ENCODE measurements at places on chromosomes 1 and 21. TPM values are rescaled to one million over a fixed set of nuclear protein-coding genes. Genes with fewer than 3 reads are reported as not detected.

- no peak overlapping the region for H3K4me3 ChIP-seq
- H3K36me3 ChIP-seq, result peaks cover 3% of the 10 kb centered on the region
- H3K27me3 ChIP-seq, result no peaks in the 10 kb centered on the region
- H3K4me1 ChIP-seq, result no peaks in the 10 kb centered on the region
- peak overlapping the region; percentile 56 for H3K27ac ChIP-seq
Observed at GRCh38 chr1:207903767-207904166, 7.2 kb downstream of the CD34 start.

DNA sequence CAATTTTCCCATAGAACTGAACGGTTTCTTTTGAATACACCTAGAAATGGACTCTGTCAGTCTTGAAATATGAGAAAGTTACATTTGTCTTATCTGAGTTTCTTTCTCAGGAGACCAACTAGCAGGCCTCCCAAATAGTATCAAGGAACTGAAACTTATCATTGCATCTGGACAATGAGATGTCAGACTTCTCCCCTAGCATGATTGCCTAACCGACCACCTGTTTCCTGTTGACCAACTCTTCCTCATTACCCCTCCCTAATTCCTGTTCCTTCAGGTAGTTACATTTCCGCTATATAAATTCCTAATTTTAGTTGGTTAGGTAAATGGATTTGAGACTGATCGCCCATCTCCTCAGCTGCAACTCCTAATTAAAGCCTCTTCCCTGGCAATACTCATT, 1587.3 kb downstream of the NCAM2 start:
- H3K27ac ChIP-seq, result no peak overlapping the region
- no peaks in the 10 kb centered on the region for H3K36me3 ChIP-seq
- H3K27me3 ChIP-seq, result no peaks in the 10 kb centered on the region
- DNase-seq, result no peak

Gene MTARC1
- total RNA-seq, result 4.0 TPM

DNA sequence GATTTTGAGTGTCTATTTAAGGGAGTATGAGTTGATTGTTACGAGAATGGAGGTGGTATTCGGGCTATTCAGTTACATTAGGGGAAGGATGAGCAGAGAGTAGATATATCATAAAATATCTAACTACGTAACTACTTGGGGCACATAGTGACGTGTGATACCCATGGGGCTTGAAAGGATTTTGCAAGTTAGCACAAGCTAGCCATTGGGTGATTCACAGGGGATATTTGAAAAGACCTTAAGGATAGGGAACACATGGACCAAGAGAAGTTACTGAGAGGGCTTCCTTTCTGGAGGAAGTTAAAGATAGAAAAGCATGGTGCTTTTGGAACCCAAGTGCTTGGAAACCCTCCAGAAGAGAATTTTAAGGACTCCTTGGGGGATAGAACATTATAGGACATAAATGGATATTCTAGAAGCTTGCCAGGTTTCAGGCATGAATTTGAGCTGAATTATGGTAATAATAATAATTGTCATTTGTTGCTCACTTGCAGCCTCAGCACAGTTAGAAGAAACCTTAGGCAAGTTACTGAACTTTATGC, 5.4 kb downstream of the DISP1 start:
- no peak overlapping the region for H3K27ac ChIP-seq
- no peaks in the 10 kb centered on the region for H3K27me3 ChIP-seq
- H3K4me1 ChIP-seq, result peaks cover 6% of the 10 kb centered on the region
- H3K4me3 ChIP-seq, result no peak overlapping the region
- DNase-seq, result no peak

GRCh38 chr1:20871419-20871818, 84.3 kb upstream of the HP1BP3 start:
- no peaks in the 10 kb centered on the region for H3K27me3 ChIP-seq
- no peaks in the 10 kb centered on the region for H3K36me3 ChIP-seq
- DNase-seq, result no peak
- H3K4me1 ChIP-seq, result no peaks in the 10 kb centered on the region
- H3K4me3 ChIP-seq, result no peak overlapping the region
- H3K27ac ChIP-seq, result no peak overlapping the region

DNA sequence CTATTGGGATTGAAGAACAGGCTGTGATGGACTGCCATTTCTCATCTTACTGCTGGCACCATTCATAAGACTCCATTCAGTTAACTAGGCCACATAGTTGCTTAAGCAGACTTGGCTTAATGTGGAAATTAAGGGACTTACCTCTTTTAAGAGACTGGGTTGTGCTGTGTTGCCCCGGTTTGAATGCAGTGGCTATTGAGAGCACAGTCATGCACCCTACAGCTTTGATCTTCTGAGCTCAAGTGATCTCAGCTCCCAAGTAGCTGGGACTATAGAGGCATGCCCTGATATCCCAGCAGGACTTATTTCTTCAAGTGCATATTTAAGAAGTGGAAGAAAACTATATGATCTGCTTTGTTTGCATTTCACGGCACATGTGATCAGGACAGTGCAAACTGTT, 181.1 kb downstream of the RASAL2 start:
- H3K4me3 ChIP-seq, result no peak overlapping the region
- no peak for DNase-seq
- no peaks in the 10 kb centered on the region for H3K27me3 ChIP-seq
- no peak overlapping the region for H3K27ac ChIP-seq
- H3K4me1 ChIP-seq, result peaks cover 25% of the 10 kb centered on the region

Gene CGN
- total RNA-seq, result 3.3 TPM

Gene TNFRSF8
- 3.0 TPM for total RNA-seq

DNA sequence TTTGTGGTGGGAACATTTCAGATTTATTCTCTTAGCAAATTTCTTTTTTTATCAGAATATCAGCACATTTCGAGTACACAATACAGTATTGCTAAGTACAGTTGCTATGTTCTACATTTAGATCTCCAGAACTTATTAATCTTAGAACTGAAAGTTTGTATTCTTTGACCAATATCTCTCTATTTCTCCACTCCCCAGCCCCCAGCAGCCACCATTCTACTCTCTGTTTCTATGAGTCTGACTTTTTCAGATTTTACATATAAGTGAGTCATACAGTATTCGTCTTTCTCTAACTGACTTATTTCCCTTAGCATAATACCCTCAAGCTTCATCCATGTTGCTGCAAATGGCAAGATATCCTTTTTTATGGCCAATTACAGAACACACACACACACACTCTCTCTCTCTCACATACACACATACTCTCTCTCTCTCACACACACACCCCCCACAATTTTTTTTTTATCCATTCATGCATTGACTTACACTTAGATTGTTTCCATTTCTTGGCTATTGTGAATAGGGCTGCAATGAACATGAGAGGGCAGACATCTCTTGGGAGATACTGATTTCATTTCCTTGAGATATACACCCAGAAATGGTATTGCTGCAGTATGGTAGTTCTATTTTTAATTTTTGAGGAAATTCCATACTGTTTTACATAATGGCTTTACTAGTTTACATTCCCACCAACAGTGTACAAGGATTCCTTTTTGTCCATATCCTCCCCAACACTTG, 15.7 kb downstream of the RPTN start:
- H3K27ac ChIP-seq, result no peak overlapping the region
- H3K27me3 ChIP-seq, result no peaks in the 10 kb centered on the region
- no peaks in the 10 kb centered on the region for H3K36me3 ChIP-seq
- H3K4me3 ChIP-seq, result no peak overlapping the region
- no peaks in the 10 kb centered on the region for H3K4me1 ChIP-seq

Gene OTUD3
- total RNA-seq, result 2.4 TPM

Gene TAS1R1
- total RNA-seq, result not detected

- no peaks in the 10 kb centered on the region for H3K36me3 ChIP-seq
- peak overlapping the region; percentile 54 for H3K27ac ChIP-seq
- H3K4me3 ChIP-seq, result no peak overlapping the region
- DNase-seq, result peak; percentile 53
- H3K4me1 ChIP-seq, result peaks cover 29% of the 10 kb centered on the region
- no peaks in the 10 kb centered on the region for H3K27me3 ChIP-seq
Observed at GRCh38 chr1:91764471-91765115, 121.4 kb downstream of the TGFBR3 start.

Gene BSND
- total RNA-seq, result not detected

DNA sequence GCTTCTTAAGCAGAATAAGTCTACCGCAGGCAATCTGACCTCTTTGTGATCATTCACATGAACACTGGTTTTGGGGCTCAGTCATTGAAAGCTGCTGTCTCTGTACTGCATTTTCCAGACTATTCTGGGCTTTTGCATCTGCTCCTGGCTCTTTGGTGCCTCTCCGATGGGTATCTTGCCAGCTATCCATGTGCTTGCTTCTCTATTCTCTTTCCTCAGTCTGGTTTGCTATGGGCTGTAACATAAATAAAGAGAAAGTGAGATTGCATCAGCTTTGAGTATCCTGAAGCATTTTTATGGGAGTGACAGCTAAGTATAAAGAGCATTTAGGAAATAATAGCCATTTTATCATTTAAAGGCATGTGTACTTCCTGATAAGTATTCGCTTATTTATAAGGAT, 70.7 kb downstream of the C1orf21 start:
- H3K4me3 ChIP-seq, result no peak overlapping the region
- DNase-seq, result no peak
- no peak overlapping the region for H3K27ac ChIP-seq

Gene SAMD13
- total RNA-seq, result 1.1 TPM

Gene PTPN14
- total RNA-seq, result 8.4 TPM

Gene TRNP1
- total RNA-seq, result 72.5 TPM

DNA sequence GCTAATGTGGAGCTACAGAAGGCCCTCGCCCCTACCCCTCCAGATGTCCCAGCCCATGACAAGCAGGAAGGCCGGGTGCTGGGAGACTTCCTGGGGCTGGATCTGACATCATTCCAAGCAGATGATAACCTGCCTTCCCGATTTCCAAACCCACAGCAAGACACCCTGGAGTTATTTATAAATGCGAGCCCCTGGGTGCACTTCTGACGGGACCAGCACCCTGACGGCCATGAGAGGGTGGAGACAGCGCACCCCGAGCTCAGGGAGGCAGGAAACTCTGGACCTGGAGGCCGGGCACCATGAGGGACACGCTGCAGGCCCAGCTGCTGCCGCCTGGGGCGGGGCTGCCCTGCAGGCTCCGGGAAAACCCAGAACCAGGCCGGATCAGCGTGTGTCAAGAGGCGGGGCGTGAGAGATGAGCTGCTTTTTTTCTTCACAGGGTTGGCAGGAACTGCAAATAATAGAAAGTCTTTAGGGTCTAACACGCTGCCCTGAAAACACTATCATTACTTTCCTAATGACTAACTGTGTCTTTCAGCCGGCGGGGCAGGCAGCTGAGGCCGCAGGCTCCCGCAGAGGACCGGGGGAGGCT, 2.5 kb upstream of the PCBP3 start:
- no peak overlapping the region for H3K4me3 ChIP-seq
- H3K27ac ChIP-seq, result no peak overlapping the region
- H3K4me1 ChIP-seq, result peaks cover 4% of the 10 kb centered on the region
- no peaks in the 10 kb centered on the region for H3K27me3 ChIP-seq
- no peaks in the 10 kb centered on the region for H3K36me3 ChIP-seq

Gene CFHR4
- not detected for total RNA-seq

- DNase-seq, result no peak
- H3K27ac ChIP-seq, result peak overlapping the region; percentile 67
- no peaks in the 10 kb centered on the region for H3K36me3 ChIP-seq
- H3K4me1 ChIP-seq, result no peaks in the 10 kb centered on the region
Observed at GRCh38 chr1:157995583-157996169, 2.2 kb downstream of the KIRREL1 start.

GRCh38 chr1:228011721-228012311, 5.0 kb downstream of the WNT3A start:
- H3K27me3 ChIP-seq, result no peaks in the 10 kb centered on the region
- H3K4me1 ChIP-seq, result peaks cover 5% of the 10 kb centered on the region
- no peak overlapping the region for H3K27ac ChIP-seq
- peak; percentile 47 for DNase-seq
- no peaks in the 10 kb centered on the region for H3K36me3 ChIP-seq
- no peak overlapping the region for H3K4me3 ChIP-seq

GRCh38 chr1:149845416-149845815, 54.0 kb upstream of the BOLA1 start:
- no peaks in the 10 kb centered on the region for H3K36me3 ChIP-seq
- H3K27me3 ChIP-seq, result no peaks in the 10 kb centered on the region
- H3K27ac ChIP-seq, result no peak overlapping the region
- DNase-seq, result no peak
- no peak overlapping the region for H3K4me3 ChIP-seq
- H3K4me1 ChIP-seq, result peaks cover 46% of the 10 kb centered on the region

Gene OR14K1
- total RNA-seq, result not detected

- H3K4me3 ChIP-seq, result no peak overlapping the region
- H3K27me3 ChIP-seq, result no peaks in the 10 kb centered on the region
- H3K36me3 ChIP-seq, result no peaks in the 10 kb centered on the region
Observed at GRCh38 chr1:186175588-186175987, 199.5 kb downstream of the TPR start.

Gene IL6R
- 21.8 TPM for total RNA-seq

- H3K4me3 ChIP-seq, result no peak overlapping the region
- no peak overlapping the region for H3K27ac ChIP-seq
- DNase-seq, result no peak
Observed at GRCh38 chr1:222680080-222680479, 32.2 kb downstream of the AIDA start.

DNA sequence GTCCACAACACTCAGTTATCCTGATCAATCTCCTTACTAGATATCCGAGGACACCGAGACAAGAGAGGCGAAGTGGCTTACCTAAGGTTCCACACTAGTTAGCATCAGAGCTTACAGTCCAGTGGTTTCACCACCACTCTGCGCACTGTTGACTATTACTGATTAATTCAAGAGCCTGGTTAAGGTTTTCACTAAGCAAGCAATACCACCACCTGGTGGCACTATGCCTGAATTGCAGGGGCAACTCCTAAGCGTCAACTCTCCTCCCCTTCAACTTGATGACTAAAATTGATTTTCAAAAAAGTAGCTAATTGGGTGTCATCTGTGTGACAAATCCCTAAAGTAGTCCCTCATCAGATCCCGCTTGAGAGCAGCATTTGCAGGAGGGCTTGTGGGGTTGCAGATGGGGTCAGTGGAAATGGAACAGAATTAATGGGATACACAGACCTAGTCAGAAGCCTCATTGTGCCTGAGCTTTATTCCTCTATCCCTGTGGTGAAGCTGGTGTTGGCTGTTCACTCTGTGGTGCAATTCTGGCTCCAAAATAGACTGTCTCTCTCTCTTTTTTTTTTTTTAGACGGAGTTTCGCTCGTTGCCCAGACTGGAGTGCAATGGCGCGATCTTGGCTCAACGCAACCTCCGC, 9.1 kb downstream of the TTC22 start:
- H3K27ac ChIP-seq, result no peak overlapping the region
- H3K4me1 ChIP-seq, result no peaks in the 10 kb centered on the region
- DNase-seq, result no peak
- H3K36me3 ChIP-seq, result no peaks in the 10 kb centered on the region
- no peak overlapping the region for H3K4me3 ChIP-seq

Gene FCN3
- 36.6 TPM for total RNA-seq

DNA sequence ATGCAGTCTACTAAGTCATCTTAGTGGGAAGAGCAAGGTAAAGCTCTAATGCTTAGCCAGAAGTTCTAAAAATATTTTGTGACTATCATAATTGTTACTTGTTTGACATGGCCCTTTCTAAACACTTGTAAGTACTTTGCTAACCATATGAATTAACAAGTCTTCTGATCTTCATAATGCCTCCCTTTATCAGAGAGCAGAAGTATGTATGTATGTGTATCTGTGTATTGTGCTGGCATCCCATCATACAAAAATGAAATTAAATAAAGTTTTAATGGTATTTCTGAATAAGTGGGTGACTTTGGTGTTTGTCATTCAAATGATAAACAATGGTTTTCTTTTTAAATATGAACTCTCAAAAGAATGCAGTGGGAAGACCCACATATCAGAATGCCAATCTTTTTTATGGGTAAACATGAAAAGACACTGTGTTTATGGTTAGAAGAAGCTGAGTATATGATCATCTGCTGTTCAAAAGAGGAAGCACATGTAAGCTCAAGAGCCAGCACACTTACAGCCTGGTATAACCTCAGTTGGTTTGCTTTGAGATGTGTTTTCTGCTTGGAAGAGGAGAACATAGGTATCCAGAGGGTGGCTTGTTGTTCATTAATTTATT, 159.6 kb downstream of the CLEC20A start:
- no peaks in the 10 kb centered on the region for H3K4me1 ChIP-seq
- no peaks in the 10 kb centered on the region for H3K36me3 ChIP-seq
- H3K27ac ChIP-seq, result no peak overlapping the region
- H3K27me3 ChIP-seq, result no peaks in the 10 kb centered on the region

Gene CR1L
- total RNA-seq, result not detected
